NCI-H1436 treated with DMSO at 0.1 percent for 48 hours (cell line): ENCODE measurements at places on chromosomes 6 and 20.

- no peak for DNase-seq
These were observed 44.9 kb upstream of the TLDC2 start for GRCh38 chr20:36830791-36831691.

DNA sequence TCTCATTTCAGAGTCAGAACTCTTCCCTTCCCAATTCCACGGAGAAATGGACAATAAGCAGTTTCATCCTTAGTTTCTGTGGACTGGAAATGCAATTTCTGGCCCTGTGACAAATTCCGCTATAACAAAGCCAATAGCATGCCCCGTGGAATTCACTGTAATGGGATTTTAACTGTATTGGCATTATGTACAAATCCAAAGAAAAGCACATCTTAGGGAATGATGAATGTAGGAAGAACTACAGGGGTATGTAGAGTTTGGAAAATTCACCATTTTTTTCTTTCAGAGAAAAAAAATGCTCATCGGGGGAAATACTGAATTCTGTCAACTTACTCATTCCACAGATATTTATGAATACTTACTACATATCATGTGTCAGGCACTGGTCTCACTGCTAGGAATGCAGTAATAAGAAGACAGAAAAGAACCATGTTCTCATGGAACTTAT lies 43.5 kb downstream of the KIF6 start:
- no peak for DNase-seq

GRCh38 chr6:54440549-54440948 lies 132.3 kb downstream of the TINAG start:
- no peak for DNase-seq

DNA sequence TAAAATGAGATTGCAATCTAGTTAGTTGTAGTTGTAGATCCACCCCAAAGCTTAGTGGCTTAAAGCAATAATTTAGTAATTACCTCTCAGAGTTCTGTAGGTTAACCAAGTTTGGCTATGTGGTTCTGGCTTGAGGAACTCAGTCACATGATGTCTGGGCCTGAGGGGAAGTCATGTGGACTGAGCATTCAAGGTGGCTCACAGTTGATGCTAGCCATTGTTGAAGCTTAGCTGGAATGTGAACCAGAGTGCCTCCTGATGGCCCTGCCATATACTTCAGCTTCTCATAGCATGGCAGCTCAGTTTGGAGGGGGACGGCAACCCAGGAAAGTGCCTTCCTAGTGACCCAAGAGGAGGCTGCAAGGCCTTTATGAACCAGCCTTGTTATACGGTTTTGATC lies 263.2 kb upstream of the RNF217 start:
- no peak for DNase-seq

DNA sequence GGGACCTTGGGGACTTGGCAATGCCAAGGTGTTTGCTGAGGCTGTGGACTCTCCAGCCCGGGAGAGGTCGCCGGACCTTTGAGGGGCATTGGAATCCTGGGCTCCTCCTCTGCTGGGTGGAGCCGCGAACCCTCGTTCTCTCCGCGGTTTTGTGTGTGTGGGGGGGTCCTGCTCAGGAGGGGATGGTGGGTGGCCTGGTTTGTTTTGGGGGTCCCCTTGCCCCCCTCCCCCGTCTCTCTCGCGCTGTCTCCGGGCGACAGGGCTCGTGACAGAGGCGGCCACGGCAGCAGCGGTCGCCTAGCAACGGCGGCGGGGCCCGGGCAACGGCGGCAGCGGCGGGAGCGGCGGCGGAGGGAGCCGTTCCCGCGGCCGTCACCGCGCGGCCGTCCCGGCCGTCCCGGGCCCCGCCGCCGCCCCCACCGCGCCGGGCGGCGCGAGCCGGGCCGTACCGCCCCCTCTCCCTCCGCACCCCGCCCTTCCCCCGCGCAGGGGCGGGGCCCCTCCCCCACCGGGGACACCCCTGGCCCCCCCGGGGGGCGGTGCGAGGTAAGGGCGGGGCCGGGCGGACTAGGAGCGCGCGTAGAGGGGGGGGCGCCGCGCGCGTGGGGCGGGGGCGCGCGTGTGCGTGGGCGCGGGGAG lies 7.8 kb downstream of the SYNGAP1 start:
- DNase-seq = no peak

- DNase-seq = no peak
These were observed 36.8 kb downstream of the NCR2 start for GRCh38 chr6:41371992-41372831.

- DNase-seq = no peak
These were observed 32.6 kb downstream of the MRPL14 start for GRCh38 chr6:44094403-44095242.

GRCh38 chr6:99614430-99615186 lies 8.0 kb downstream of the PRDM13 start:
- no peak for DNase-seq

- DNase-seq = no peak
These were observed 135.7 kb downstream of the BCAS1 start for GRCh38 chr20:53934421-53935343.

- no peak for DNase-seq
These were observed 30.6 kb downstream of the PREP start for GRCh38 chr6:105372142-105372848.
